ENCODE measurements at places on chromosomes 1 and 21. TPM values are rescaled to one million over a fixed set of nuclear protein-coding genes. Genes with fewer than 3 reads are reported as not detected.

The DBT gene
- 10.2 TPM for total RNA-seq

The KCNT2 gene
- not detected for total RNA-seq

The TYW3 gene
- 14.0 TPM for total RNA-seq

GRCh38 chr1:244210884-244211558, 159.9 kb downstream of the ZBTB18 start:
- DNase-seq, result no peak

GRCh38 chr1:119595606-119596005, 52.5 kb downstream of the ZNF697 start:
- DNase-seq, result no peak

DNA sequence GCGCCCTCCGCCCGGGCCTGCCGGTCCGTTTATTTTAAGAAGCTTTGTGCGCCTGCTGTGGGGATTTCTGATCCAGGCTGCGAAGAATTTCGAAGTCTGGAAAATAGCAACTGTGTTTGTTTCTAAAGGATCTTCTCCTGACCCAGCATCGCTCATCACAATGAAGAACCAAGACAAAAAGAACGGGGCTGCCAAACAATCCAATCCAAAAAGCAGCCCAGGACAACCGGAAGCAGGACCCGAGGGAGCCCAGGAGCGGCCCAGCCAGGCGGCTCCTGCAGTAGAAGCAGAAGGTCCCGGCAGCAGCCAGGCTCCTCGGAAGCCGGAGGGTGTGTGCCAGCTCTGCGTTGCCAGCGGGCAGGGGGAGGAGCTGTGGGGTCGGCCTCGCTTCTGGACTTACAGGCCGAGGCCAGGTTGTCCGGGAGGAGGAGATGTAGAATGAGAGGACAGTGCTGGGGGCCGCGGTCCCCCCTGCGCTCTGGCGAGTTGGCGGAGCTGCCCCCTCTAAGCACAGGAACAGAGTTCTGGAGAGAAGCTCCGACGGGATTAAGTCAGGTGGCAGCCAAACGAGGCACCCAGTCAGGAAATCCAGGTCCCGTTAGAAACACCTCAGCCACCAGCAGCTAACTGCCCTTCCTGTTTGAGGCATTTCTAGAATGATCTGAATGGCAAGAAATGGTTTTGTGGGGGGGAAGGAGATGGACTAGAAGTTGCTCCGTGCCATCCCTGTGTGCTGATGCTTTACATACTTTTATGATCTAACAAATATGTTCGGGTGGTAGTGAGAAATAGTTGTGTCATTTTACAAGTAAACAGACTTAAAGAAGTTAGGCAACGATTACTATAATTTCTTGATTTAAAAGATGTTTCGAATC, 948 bp downstream of the TXLNA start:
- DNase-seq, result peak; percentile 26

DNA sequence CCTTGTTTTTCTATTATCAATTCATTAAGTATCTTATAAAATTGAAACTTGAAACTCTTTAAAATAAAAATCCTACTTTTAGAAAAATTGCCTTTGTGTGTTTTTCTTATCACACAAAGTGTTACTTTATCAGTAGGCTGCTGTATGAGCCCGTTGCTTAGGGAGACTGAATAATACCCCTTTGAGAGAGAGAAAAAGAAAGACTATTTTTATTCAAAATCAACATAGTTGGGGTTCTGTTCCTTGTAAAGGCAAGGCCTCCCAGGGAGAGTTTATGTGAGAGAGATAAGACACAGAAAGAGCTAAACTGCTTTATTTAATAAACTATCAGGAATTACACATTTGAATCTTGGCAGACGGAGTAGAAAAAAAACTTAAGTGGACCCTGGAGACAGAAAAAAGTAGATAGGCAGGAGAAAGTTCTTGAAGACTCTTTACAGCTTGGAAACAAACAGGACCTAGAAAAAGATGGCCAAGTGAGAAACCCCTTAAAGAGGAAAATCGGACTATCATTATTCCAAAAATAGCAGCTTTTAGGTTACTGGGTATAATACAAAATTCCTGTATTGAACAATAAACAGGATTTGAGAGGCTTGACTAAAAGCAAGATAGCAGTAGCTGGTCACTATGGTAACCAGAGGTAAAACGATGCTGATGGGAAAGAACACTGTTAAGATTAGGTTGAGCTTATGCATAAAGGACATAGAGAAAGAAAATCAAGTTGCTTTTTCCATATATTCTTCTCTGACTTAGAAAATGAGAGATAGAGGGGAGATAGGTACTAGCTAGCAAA, 170.9 kb downstream of the LRRC7 start:
- no peak for DNase-seq

DNA sequence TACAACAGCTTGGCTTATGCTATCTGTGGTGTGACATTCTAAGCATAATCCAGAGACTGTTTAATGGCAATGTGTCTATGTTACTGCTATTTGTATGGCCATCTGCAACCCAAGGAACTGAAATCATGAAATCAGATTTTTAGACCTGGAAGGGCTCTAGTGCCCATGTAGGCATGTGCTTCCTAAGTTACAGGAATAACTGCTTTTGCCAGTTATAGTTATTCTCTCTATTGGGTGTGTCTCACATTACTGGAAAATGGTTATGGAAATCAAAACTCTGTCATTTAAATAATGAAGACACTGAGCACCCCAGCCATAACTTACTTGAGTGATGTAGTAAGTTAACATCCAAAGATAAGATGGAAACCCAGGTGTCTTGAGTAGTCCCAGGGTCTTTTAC, 12.6 kb upstream of the JUN start:
- no peak for DNase-seq

GRCh38 chr1:88736633-88737248, 52.7 kb downstream of the PKN2 start:
- peak; percentile 31 for DNase-seq

All from natural killer cell (primary cell).